NCI-H460 (cell line): ENCODE measurements at places on chromosomes 11 and 22.

- DNase-seq, result no peak
Observed at GRCh38 chr11:133896028-133896427, 50.7 kb upstream of the SPATA19 start.

GRCh38 chr11:20027556-20028013, 132.7 kb downstream of the DBX1 start:
- DNase-seq, result no peak

DNA sequence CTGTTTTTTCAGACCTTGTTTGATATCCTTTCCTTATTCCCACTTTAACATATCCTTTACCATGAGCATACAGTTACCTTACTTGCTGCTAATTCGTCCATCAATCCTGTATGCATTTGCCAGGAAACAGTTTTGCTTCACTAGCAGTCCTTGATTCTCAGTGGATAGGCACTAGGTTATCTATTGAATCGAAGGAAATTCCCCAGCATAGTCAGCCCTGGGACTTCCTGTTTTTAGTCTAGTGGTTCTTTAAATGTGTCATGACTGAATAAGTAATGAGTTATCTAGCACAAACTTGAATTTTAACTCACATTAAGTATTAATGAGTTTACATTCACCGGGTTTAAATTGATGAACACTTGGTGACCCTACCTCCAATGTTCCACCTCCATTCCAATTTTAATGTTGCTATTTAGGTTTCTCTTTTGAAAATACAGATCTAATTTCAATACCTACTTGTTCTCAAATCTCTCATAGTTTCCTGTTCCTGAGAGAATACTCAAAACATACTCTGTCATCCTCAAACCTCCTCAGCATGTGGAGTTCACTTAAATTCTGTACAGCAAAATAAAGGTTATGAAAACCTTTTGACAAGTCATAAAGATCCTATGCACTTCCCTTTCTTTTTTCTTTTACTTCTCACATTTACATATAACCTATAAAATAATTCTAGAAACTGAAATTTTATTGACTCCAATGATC, 1375.1 kb upstream of the TENM4 start:
- DNase-seq, result no peak

DNA sequence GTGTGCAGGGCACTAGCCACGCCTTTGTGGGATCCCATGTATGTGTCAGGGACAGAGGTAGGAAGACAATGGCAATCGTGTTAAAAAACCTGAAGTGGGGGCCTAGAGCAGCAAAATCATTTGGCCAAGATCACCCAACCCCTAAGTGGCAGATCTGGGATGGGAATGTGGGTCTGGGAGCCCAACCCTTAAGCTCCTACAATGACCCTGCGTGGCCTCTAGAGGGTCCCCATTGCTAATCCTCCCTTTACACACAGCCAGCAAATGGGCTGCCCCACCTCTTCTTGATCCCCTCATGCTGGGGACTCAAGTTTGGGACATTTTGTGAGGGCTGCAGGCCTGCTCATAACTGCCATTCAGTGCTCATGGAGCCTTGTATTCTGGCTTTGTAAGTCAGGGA, 73.2 kb upstream of the SUSD2 start:
- no peak for DNase-seq
